ENCODE measurements at places on chromosomes 16 and 17.

- no peak for DNase-seq
These were observed 939 bp downstream of the CORO6 start for GRCh38 chr17:29621751-29622194.

DNA sequence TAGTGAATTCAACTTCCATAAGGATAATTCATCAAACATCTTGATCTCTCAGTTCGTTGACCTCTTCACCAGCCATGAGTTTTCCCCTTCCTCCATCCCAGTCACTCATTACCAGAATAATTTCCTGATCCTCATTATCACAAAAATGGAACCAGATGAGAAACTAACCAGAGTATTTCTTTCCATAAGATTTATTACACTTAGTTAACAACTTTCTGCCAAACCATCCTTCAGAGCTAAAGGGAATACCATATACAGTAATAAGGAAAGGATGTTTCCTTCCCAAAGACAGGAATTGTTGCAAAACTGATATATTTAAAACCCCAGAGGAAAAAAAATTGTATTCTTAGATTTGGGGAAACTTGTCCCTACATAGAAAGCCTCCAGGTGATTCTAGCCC is 8.6 kb downstream of the KRTAP29-1 start:
- no peak for DNase-seq

DNA sequence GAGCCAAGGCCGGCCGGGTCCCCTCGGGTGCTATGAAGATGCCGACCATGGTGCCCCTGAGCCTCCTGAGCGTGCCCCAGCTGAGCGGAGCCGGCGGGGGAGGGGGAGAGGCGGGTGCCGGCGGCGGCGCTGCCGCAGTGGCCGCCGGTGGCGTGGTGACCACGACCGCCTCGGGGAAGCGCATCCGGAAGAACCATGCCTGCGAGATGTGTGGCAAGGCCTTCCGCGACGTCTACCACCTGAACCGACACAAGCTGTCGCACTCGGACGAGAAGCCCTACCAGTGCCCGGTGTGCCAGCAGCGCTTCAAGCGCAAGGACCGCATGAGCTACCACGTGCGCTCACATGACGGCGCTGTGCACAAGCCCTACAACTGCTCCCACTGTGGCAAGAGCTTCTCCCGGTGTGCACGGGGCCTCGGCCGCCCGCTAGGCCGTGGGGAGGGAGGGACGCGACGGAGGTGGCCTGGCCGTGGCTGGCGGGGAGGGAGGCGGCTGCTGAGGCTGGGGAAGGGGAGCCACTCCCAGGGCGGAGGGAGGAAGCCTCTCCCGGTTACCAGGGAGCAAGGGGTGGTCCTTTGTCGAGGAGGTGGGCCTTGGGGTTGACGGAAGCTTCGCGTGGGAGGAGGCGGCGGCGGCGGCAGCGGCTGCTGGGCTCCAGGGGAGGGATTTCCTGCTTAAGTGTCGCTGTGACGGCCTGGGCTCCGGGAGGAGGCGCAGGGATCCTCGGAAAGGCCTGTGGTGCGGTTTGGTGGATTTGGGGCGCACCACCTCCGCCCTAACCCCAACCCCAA is 1.3 kb downstream of the MAZ start:
- DNase-seq: peak; percentile 81

DNA sequence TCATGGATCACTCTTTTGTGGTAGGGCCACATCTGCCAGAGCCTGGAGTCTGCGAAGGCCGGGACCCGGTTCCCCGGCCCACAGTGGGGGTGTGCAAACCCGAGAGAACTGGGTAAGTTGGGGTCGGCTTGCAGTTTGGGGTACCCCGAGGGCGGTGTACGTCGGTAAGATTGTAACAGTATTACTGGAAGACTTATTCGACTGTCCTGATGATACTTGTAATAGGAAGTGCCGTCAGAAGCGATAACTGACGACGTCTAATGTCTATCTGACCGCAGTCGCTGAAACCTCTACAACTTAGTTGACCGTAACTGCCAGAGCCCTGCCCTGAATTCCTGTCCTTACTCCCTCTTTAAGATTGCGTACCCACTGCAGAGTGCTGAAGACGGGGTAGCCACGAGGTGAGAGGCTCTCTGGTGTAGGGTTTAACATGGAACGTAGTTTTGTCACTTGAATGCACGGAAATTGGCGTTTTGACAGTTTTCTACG is 24.0 kb downstream of the TRPV2 start:
- DNase-seq: no peak

DNA sequence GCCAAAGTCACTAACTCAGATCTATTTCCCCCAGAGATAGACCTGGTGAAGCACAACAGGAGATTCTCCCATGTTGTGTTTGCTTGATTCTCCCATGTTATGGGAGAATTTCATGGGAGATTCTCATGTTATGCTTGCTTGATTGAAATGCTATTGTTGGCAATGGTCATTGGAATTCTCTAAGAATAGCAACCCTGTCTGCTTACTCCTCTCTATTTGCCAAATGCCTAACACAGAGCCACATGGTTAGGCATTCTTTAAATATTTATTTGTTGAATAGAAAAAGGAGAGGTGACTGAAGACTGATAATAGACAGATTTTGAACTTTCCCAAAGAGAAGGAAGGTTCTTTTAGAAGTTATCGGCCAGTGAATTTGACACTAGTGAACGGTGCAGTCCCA is 111.5 kb upstream of the MPHOSPH6 start:
- DNase-seq: no peak

DNA sequence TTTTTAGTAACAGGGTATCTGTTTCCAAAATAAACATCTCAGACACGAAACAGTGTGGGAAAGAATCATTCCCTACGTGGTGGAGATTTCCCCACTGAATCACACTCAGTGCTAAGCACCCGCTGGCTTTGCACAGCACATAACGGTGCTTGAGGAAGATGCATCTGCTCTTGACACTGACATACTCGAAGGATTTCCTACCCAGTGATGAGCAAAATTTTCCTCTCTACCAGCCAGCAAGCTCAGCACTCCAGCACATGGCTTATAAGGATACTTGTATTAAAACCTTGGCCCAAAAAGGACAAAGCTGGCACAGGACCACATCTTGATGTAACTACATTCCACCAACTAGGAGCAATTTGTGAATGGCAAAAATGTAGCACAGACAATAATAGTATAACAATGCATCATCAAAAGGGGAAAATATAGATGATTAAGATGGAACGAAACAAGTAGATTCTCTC is 59.0 kb downstream of the ANKFY1 start:
- DNase-seq: peak; percentile 99

GRCh38 chr17:27241346-27241946 is 52.5 kb upstream of the WSB1 start:
- DNase-seq: no peak

Measured in AG09309 (cell line).